ENCODE measurements at places on chromosomes 3 and 15. TPM values are rescaled to one million over a fixed set of nuclear protein-coding genes. Genes with fewer than 3 reads are reported as not detected.

PLA1A gene
- total RNA-seq: not detected

GALNT15 gene
- total RNA-seq: 3.7 TPM

GPR87 gene
- total RNA-seq: not detected

ARGFX gene
- not detected for total RNA-seq

PLSCR2 gene
- total RNA-seq: not detected

MCCC1 gene
- total RNA-seq: 16.2 TPM

OXSR1 gene
- total RNA-seq: 20.9 TPM

CHRNA7 gene
- 0.52 TPM for total RNA-seq

PPP2R3A gene
- 45.9 TPM for total RNA-seq

SI gene
- total RNA-seq: not detected

AMOTL2 gene
- total RNA-seq: 56.9 TPM

PLCB2 gene
- total RNA-seq: 3.7 TPM

ALPK3 gene
- total RNA-seq: 33.4 TPM

LDHAL6B gene
- not detected for total RNA-seq

SLC12A1 gene
- not detected for total RNA-seq

SLC41A3 gene
- total RNA-seq: 31.3 TPM

SLC49A4 gene
- total RNA-seq: 11.5 TPM

HES1 gene
- total RNA-seq: 23.0 TPM

PEX5L gene
- not detected for total RNA-seq

FBXL22 gene
- 17.7 TPM for total RNA-seq

EFCC1 gene
- total RNA-seq: 1.0 TPM

CISH gene
- 4.7 TPM for total RNA-seq

ABI3BP gene
- 63.2 TPM for total RNA-seq

GRIP2 gene
- total RNA-seq: 8.9 TPM

ATP8B4 gene
- 15.1 TPM for total RNA-seq

STAB1 gene
- 67.3 TPM for total RNA-seq

HYAL1 gene
- total RNA-seq: 2.6 TPM

HTR3E gene
- total RNA-seq: not detected

NRROS gene
- total RNA-seq: 1.6 TPM

EEFSEC gene
- 2.6 TPM for total RNA-seq

Measured in skeletal muscle tissue (tissue), 5 donors.